Left kidney (tissue), 8 donors: ENCODE measurements at places on chromosomes 13 and 19.

- no peak for DNase-seq
Measured at GRCh38 chr19:4414800-4415321, 12.4 kb downstream of the CHAF1A start.

DNA sequence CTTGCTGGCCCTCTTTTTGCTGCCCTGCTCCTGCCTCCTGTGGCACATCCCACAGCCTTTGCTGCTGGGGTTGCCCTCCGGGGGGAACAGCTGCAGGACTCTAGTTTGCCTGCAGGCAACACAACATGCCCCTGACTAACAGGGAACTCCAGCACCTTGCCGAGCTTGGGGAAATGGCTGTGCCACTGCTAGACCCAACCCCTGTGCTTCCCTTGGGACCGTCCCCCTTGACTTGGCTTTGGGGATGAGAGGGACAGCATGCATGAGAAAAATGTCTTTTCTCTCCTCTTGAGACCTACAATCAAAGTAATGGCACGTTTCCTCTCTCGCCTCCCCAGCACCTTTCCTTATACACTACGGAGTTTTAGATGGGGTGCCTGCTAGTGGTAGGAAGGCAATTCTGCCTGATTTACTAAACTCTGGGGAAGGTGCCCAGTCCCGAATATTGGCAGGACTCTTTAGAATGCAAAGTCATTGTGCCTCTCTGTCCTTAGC lies 12.4 kb upstream of the VWA8 start:
- DNase-seq: no peak

DNA sequence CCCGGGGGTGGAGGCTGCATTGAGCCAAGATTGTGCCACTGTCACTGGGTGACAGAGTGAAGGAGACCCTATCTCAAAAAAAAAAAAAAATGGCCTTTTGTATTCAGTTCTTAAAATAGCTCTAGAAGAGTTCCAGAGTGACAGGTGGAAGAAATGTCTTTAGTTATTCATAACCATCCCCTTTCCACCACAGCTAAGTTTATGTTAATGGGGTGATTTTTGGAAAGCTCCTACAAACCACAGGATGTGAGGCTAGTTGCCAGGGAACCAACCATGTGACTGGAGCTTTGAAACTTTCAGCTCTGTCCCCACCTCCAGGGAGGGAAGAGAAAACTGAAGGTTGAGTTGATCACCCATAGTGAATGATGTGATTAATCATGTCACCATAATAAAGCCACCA lies 6.9 kb downstream of the ZNF490 start:
- DNase-seq: no peak

GRCh38 chr13:97953376-97953970 lies at the start of gene IPO5:
TSS of gene IPO5 (plus strand) at chr13:97953675. CDS start at chr13:97976697, 23,022 bp downstream.
- DNase-seq: no peak

DNA sequence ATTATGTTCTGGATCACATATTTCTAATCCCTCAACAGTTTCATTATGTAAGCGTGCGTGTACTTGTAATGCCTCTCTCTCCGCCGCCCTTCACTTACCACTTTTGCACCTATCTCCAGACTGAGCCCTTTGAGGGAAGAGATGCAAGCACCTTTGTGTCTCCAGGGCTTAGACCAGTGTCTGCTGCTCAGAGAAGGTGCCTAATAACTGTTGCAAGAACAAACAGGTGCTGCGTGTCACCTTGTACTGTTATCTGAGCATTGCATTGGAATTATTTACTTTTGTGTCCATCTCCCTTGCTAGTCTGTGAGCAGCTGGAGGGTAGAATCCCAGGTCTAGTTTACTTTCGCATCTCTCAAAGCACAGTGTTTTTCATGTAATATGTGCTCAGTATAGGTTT lies 156.2 kb downstream of the FLT1 start:
- no peak for DNase-seq
